Tongue (tissue), 3 donors: ENCODE measurements at places on chromosomes 7 and 10.
A peak's percentile ranks its signal among the peaks of the same experiment; 100 is the strongest.

DNA sequence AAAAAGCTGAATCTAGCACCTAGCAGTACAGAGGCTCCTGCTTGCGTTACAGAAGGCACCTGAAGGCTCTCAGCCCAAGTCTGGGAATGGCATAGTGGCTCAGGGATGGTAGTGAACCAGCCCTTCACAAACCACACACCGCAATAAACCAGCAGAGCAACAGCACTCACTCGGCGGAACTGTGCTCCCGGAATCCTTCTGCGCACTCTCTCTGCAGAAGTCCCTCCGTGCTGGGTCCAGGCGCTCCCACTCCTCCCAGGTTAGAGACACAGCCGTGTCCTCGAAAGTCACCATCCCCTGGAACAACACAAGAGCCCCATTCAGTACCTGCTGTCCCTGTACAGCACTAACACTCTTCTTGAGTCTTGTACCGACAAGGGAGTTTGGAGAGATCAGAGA lies 1.5 kb downstream of the ZNF394 start:
- DNase-seq: no peak

DNA sequence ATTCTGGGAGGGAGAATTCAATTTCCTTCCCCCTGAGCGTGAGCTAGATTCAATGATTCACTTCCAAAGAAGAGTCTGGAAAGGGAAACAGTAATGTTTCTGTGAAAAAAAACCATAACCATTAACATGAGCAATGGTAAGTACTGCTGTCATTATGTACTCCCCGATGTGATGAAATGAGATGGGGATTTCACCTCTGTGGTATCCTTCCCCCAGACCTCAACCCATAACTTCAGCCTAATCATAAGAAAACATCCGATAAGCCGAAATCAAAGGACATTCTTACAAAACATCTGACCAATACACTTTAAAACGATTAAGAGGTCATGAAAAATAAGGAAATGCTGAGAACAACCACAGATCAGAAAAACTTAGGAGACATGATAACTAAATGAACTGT lies 27.2 kb downstream of the EZH2 start:
- no peak for DNase-seq

- no peak for DNase-seq
These were observed 50.9 kb downstream of the DOCK1 start for GRCh38 chr10:126955934-126956711.

DNA sequence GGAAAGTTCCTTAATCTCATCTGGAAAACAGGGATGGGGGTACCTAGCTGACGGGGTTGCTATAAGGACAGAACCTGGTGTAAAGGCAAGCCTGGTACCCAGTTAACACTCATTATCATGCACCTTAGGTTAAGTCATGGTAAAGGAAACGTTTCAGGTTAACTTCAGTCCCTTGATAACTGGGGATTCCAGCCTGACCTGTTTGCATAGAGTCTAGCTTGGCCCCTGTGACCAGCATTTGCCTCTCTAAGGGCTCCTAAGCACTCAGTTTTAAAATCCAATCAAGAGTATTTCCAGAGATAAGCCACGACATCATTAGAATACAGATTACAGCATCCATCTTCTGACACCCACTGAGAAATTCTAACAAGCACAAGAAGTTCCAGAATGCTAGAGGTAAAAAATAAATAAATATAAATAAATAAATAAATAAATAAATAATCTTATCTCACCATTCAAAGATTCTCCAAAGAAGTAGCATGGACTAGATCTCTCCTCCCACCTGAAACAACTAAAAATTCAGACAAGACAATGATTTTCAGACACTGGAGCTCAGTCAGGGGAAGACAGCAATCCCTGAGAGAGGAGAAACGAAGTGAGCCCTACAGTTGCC lies 184.6 kb downstream of the KCNMA1 start:
- DNase-seq: no peak

DNA sequence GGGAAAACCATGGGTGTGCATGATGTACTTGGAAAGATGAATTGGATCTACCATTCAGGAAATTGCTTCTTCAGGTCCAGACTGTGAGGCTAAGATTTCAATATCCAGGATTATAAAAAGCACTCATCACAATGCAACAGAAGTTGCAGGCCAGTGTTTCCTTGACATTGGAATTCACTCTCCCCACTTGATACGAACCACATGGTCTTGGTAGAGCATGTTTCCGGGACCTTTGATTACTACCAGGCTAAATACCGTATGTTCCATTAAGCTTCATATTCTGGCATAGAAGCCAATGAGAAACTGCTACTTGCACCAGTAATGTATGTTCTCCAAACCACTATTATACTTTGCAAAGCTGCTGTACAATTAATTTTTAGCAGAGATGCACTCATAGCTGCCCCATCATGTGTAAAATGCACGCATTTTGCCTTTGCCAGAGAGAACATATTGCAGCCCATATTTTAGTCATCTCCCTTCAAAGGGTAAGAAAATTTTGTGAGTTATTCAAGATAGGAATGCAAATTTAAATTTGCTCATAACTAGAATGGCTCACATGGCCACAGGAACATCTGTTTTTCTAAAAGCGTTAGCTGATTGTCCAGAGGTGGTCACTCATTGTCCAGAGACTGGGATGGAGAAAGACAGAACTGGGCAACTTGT lies 8.1 kb downstream of the FRMD4A start:
- peak; percentile 22 for DNase-seq

GRCh38 chr10:127715249-127715648 lies 21.7 kb upstream of the FOXI2 start:
- no peak for DNase-seq

DNA sequence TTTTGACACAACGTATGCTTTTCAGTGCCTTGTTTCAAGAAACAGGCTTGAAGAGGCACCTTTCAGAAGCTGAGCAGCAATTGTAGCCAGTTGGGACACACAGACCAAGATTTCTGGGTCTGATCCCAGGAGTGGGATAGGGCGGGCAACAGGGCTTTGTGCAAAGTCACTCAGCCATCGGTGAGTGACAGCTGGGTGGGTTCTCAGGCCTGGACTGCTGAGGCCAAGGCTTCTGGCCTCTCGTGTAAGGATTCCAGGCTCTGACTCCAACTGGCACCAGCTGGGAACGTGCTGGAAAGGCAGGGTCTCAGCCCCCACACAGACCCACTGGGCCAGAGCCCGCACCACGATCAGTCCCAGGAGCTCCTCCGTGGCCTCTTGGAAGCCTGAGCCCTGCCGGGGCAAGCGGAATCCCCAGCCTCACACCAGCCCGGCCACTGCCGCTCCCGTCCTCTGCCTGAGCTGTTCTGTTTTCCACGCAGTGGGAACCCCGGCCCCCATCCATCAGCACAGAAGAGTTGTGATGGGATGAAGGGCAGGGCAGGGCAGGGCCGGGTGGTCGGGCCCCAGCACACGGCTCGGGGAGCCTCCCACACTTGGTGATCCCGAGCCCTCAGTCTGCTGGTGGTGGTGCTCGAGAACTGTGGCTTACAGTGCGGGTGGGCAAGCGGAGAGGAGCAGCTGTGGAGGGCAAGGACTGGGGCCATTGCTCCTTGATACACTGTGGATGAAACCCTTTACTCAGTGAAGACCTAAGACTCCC lies 46.8 kb downstream of the VIPR2 start:
- DNase-seq: peak; percentile 52
